Breast epithelium (tissue), 4 donors: ENCODE measurements at places on chromosomes 7 and 10.

DNA sequence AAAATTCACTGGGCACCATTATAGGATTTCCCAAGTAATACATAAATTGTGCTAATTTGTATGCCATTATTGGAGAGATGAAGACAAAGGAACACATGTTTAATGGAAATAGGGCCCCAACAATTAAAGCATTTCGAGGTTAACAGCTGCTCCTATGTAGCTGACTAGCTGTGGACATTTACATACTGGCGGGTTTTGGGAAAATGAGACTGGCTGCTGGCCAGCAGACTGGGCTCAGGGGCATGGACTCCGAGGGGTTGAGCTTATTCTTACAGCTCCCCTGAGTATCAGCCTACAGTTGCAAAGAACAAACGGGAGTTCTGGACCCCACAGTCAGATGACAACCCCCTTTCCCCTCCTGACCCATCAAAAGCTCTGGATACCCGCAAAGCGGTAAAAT is 91.9 kb upstream of the MYO3A start:
- DNase-seq, result no peak

GRCh38 chr7:93374345-93374940 is 142.3 kb downstream of the VPS50 start:
- no peak for DNase-seq

GRCh38 chr10:80894797-80895467 is 357.2 kb downstream of the SH2D4B start:
- no peak for DNase-seq

- no peak for DNase-seq
Measured at GRCh38 chr7:55272328-55272727, 92.8 kb upstream of the LANCL2 start.

- DNase-seq, result no peak
Measured at GRCh38 chr10:20380401-20380800, 516.7 kb downstream of the NEBL start.

GRCh38 chr10:129796710-129797420 is 167.2 kb downstream of the EBF3 start:
- DNase-seq, result no peak
